ENCODE measurements at places on chromosomes 1 and 21. TPM values are rescaled to one million over a fixed set of nuclear protein-coding genes. Genes with fewer than 3 reads are reported as not detected.

The TNFAIP8L2 gene
- not detected for total RNA-seq

The RIMS3 gene
- 43.9 TPM for total RNA-seq

GRCh38 chr21:19034041-19034440, 630.5 kb upstream of the TMPRSS15 start:
- DNase-seq: no peak
- H3K4me1 ChIP-seq: no peaks in the 10 kb centered on the region
- no peaks in the 10 kb centered on the region for H3K27me3 ChIP-seq

DNA sequence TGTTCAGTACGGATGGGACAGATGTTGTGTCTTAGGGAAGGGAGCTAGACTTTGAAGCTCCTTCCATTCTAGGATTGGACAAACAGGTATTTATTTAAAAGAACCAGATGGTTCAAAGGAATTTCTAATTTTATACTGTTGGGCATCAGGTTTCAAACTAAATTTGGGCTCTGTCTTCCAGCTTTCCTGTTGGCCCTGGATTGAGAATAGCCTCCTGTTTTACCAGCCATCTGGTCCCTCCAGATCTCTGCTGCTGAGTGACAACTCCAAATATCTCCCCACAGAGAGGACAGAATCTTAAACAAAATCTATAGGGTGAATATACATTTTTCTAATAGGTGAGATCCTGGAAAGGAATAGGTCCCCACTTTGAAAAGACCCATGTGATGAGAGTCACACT, 52.5 kb upstream of the CNIH3 start:
- no peaks in the 10 kb centered on the region for H3K27me3 ChIP-seq
- H3K4me1 ChIP-seq: no peaks in the 10 kb centered on the region
- no peaks in the 10 kb centered on the region for H3K36me3 ChIP-seq
- no peak overlapping the region for H3K4me3 ChIP-seq
